ENCODE measurements at places on chromosomes 7 and 10. TPM values are rescaled to one million over a fixed set of nuclear protein-coding genes. Genes with fewer than 3 reads are reported as not detected.

- H3K4me1 ChIP-seq, result no peaks in the 10 kb centered on the region
- no peaks in the 10 kb centered on the region for H3K27me3 ChIP-seq
- no peaks in the 10 kb centered on the region for H3K36me3 ChIP-seq
- no peak for DNase-seq
- H3K27ac ChIP-seq, result no peak overlapping the region
These were observed 656.5 kb downstream of the SDK1 start for GRCh38 chr7:3957472-3958108.

DNA sequence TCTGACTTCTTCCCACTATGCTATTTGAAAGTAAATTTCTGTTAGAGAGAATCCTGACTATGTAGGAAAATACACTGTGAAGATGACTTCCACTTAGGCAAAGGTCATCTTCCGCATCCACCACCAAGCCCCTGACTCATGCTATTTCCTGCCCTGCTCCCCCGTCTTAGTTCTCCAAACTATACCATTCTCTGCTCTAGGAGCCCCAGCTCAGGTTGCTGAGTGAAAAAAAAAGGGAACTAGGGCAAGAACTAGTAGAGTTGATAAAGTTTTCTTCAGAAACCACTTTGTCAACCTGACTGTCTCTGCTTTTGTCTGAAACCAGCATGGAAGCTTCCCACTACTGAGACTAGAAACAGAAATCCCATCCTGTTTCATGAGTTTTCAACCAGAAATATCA lies 96.9 kb downstream of the EVX1 start:
- H3K36me3 ChIP-seq, result no peaks in the 10 kb centered on the region
- no peak overlapping the region for H3K27ac ChIP-seq
- no peak for DNase-seq
- H3K4me1 ChIP-seq, result no peaks in the 10 kb centered on the region
- no peaks in the 10 kb centered on the region for H3K27me3 ChIP-seq

The SFXN3 gene
- 9.5 TPM for total RNA-seq

The NUPR2 gene
- total RNA-seq, result not detected

DNA sequence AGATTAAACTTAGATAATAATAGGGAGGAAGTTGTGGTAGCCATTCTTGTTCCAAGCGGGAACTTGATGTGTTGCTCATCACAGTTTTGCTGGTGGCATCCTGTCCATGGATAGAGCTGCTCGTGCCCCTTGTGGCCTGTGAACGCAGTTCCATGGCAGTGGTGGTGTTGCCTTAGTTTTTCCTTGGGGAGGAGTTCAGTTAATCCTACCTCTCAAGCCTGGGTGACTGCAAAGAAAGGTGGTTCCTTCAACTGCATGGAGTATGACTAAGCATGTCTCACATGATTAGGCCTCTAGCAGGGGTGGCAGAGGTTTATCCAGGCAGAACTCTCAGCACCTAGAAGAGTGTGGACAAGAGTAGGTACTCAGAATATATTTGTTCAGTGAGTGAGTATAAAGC lies 99.7 kb downstream of the MAPK8 start:
- H3K4me1 ChIP-seq, result no peaks in the 10 kb centered on the region
- H3K36me3 ChIP-seq, result peaks cover 18% of the 10 kb centered on the region
- H3K4me3 ChIP-seq, result no peak overlapping the region
- H3K27me3 ChIP-seq, result no peaks in the 10 kb centered on the region
- DNase-seq, result no peak

- DNase-seq, result no peak
- H3K4me1 ChIP-seq, result no peaks in the 10 kb centered on the region
- H3K36me3 ChIP-seq, result no peaks in the 10 kb centered on the region
- H3K4me3 ChIP-seq, result no peak overlapping the region
These were observed 94.3 kb upstream of the ADO start for GRCh38 chr10:62710182-62710581.

The MALRD1 gene
- not detected for total RNA-seq
